EH (cell line): ENCODE measurements at places on chromosomes 5 and 9.

- no peak for DNase-seq
Observed at GRCh38 chr5:101431201-101431600, 528.1 kb upstream of the ST8SIA4 start.

- DNase-seq = peak; percentile 71
Observed at GRCh38 chr5:103808464-103809106, 246.0 kb upstream of the NUDT12 start.

DNA sequence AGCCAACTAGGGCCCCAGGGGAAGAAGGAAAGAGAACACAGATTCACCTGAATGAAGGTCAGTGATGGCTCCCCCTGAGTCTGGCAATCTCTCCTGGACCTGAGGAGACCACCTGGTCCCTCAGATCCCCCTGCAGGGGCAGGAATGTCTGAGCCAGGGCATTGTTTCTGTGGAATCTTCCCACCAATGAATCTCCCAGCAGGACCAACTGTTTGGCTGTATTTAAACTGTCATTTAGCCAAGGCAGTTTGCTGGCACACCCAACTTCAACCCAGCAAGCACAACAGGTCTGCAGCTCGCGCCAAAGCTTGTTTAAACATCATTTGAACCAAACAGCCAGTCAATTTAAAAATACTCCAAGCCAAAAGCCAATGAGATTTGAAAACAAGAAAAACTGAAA, 92.6 kb downstream of the SH3TC2 start:
- DNase-seq = no peak

GRCh38 chr9:8356406-8356805, 556.8 kb upstream of the DMAC1 start:
- DNase-seq = no peak

- DNase-seq = no peak
Observed at GRCh38 chr5:1729641-1730486, 69.8 kb downstream of the MRPL36 start.

DNA sequence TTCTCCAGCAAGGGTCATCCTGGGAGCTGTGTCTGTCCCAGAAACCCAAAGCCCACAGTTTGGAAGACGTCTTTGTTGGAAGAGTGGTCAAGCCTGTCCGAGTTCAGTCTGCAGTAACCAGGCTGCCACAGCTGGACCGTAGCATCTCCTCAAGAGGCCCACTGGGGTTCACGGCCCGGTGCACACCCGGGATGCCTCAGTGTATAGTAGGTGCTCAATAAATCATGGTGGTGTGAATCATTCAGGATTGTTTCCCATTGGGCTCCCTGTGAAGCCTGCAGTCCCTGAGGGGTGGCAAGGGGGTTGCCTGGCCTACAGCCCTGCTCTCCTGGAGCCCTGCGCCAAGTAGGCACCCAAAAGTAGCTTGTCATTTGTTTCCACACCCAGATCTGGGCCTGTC, 10.3 kb upstream of the PRRX2 start:
- no peak for DNase-seq

- no peak for DNase-seq
Observed at GRCh38 chr5:137037848-137038247, 461.3 kb downstream of the SPOCK1 start.

GRCh38 chr9:131739959-131740648, at the start of gene RAPGEF1:
Gene RAPGEF1 (minus strand): TSS chr9:131740076. CDS start chr9:131739830, 246 bp downstream.
- DNase-seq = peak; percentile 48

GRCh38 chr5:180126716-180127681, 55.4 kb upstream of the RNF130 start:
- peak; percentile 4 for DNase-seq

DNA sequence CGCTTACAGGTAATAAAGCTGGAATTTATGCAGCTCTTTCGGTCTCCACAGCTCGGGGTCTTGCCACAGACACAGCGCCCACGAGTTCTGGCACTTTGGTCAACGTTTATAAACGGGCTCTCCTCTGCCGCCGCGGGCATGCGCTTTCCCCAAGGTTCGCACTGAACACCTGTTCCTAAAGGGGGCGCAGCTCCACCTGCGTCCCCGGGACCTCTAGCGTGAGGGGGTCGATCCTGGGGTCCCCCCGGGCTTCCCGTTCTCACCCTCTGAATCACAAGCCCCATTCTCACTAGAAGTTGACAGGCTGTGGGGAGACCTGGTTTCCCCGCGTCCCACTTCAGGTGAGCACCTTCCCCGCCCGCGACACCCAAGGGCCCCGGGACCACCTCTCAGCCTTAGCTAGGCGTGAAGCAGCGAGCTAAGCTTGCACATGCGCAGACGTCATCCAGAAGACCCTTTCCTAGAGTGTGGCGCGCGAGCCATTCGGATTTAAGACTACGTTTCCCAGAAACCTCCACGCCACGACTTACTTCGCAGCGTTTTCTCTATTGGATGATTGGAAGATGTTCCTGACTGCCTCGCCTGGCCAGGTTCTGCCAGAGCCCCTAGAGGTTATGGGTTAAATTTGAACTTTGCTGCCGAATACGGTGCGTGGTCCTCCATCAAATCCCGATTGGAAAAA, 21.3 kb upstream of the ZNF782 start:
- DNase-seq = peak; percentile 50

GRCh38 chr9:90843525-90843924, 41.9 kb downstream of the SYK start:
- DNase-seq = no peak

DNA sequence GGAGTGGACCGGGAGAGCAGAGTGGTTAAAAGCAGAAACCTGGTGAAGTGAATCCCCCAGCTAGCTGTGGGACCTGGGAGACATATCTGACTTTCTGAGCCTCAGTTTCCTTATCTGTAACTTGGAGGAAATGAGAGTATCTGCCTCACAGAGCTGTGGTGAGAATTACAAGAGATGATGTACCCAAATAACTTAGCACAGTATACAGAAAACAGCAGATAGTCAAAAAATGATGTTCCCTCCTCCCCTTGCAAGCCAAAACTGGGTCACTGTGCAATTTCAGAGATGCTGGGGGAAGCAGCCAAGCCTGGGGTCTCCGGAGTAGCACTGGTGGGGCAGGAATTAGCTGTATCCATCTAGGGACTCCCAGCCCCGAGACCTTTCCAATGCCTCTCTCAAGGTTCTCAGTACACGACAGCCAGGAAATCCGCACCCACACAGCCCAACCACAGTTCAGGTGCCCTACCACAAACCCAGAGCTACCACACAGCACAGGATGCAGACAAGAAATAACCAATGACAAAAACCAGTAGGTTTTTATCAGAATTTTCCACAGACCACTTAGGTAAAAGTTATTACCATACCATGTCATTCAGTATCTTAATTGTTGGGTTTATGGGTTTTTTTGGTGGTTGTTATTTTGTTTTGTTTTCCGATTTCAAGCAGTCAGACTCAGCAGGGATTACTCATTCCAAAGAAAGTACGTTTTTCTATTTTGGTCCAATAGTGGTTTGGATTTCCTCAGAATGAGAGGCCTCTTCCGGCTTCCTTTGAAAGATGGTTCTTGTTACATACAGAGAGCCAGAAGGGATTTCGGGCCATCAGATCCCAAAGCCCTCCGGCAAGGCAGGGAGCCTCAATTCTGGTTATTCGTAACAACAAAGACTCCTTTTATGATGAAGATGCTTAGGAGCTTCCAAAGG, 4.9 kb upstream of the HRH2 start:
- DNase-seq = peak; percentile 11

GRCh38 chr9:95005278-95006143, 279.0 kb downstream of the AOPEP start:
- DNase-seq = peak; percentile 32

DNA sequence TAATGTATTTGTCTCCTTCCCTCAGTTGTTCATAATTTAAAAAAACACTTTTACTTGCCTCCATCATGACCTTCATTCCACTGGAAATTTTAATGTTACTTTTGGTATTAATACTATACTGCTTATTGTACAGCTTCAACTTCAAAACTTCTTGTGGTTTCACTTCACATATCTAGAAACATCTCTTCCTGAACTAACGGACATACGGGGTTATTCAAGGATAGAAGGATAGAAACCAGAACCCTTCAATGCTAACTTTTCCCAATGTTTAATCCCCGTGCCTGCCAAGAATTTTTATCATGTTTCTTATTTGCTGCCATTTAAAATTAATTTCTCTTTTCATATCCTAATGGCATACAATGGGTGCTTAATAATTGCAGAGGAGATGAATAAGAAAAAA, 36.3 kb upstream of the SETD9 start:
- DNase-seq = no peak

DNA sequence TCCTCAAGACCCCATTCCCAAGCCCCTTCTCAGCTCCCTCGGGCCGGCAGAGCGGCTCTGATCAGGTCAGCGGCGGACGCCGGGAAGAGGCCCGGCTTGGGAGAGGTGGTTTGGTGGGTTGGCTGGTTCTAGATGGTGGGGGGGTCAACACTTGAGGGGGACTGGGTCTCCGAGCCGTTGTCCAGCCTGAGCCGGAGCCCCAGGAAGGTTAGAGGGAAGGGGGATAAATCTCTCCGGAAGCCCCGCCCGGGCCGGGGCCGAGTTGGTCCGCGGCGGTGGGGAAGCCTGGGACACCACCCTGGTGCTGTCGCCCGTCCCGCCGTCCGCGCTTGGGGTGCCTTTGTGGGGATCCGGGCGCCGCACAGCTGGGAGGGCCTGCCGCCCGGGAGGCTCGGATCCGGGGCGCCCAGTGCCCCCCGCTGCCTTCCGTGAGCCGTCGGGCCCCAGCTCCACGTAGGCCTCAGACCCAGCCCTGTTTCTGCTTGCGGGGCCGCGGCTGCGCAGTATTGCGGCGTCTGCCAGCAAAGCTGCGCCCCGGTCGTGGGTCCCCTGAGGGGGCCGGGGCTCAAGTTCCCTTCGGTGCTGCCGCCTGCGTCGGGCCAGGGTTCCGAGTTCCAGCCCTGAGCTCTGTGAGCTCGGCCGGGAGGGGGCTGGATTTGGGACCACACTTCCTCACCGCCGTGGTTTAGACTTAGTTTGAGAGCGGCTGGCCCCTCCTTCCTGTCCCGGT, 542 bp upstream of the TRIM52 start:
- peak; percentile 81 for DNase-seq

DNA sequence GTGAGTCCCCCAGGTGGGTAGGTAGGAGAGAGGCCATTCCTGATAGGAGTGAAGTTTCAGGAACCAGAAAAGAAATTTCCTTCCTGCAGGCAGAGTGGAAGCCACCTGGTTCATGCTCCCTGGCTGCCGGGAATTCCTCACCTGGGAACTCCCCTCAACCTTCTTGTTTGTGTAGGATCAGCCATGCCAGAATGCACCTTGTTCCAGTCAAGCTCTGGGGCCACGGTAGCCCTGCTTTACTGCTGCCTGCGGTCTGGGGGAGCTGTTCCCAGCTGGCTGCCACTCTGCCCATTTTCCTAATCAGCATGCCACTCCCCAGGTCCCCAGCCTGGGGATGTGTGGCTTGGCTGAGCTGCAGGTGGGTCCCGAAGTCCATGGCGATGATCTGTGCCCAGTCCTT, 18.7 kb upstream of the B4GALT1 start:
- DNase-seq = no peak

DNA sequence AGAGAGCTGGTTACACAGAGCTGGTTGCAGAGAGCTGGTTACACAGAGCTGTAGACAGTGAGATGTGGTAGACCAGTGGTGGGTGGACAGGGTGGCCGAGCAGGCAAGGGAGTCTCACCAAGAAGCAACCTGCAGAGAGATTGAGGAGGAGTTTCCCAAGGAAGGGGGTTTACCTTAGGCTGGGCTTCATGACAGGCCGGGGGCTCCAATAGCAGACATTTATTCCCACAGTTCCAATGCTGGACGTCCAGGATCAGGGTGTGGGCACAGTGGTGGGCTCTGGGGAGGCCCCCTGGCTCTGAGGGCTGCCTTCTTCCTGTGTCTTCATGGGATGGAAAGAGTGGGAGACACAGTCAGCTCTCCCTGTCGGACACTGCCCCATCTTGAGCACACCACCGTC, 386.9 kb upstream of the IRX4 start:
- no peak for DNase-seq

DNA sequence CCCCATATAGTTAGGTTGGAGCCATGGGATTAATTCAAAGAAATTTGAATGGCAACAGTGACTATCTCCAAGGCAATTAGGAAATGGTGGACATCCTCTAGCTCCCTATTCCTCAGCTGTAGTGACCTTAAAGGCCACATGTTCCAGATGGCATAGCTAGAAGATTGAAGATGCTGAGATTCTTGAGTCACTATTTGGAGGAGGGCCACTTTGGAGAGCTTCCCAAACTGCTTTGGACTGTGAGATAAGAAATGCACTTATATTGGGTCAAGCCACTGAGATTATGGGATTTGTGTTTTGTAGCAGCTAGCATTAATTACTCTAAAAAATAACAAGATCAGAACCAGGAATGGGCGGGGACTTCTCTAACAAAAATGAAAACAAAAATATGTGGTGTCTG, 636.2 kb upstream of the CCNG1 start:
- no peak for DNase-seq

GRCh38 chr5:1178529-1179382, 22.6 kb upstream of the SLC6A19 start:
- DNase-seq = no peak

- DNase-seq = peak; percentile 94
Observed at GRCh38 chr5:33649549-33650482, 209.1 kb downstream of the TARS1 start.

GRCh38 chr9:123611226-123611625, 255.2 kb downstream of the CRB2 start:
- peak; percentile 76 for DNase-seq

- DNase-seq = peak; percentile 57
Observed at GRCh38 chr5:148846930-148847329, 20.5 kb downstream of the ADRB2 start.

DNA sequence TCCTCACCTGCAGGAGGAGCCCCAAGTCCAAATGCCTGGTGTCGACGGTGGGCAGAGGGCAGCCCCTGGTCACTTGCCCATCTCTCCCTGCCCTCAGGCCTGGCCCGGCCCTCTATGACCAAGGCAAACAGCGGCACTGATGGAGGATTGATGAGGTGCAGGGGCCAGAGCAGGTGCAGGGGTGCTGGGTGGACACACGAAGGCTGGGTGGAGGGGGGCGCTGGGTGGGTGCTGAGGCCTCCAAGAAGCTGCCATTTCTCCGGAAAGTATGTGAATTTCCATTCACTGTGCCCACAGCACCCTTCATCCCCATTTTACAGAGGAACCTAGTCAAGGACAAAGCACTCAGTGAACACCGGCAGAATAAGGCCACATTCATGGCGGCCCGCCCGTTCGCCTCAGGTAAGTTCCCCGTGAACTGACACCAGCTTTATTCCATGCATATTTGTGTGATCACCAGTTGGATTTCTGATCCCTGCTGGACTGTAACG, 143.8 kb upstream of the PPP1R26 start:
- no peak for DNase-seq

DNA sequence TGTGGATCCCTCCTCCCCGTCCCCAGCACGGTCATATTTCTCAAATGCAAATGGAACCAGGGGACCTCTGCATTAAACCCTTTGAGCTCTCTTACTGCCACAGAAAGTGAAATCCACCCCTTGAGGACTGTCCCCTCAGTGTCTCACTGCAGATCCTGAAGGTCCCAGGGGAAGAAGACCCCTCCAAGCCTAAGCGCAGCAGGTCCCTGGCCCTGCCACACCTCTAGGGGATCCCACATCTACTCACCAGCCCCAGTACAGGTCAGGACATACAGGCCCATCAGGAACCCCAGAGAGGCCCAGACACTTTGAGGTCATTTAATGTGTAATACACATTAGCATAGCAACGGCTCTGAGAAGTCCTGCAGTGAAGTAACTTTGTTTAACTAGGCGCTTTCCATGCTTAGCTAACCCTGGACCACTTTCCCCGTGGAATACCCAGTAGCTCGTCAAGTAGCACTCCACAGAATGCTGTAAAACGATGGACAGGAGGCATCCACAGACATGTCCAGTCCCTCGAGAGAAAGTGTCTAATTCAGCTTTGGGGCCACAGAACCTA, 54.7 kb upstream of the ALDH1B1 start:
- DNase-seq = no peak
